ENCODE measurements at places on chromosomes 1 and 21. TPM values are rescaled to one million over a fixed set of nuclear protein-coding genes. Genes with fewer than 3 reads are reported as not detected.

Gene SLAMF1
- total RNA-seq = not detected

Gene PCP4
- not detected for total RNA-seq

Gene CCDC27
- total RNA-seq = not detected

Gene MEX3A
- total RNA-seq = 4.5 TPM

Gene PIK3R3
- total RNA-seq = 27.7 TPM

Gene PSRC1
- 3.6 TPM for total RNA-seq

Gene BRINP3
- 0.08 TPM for total RNA-seq

Gene UBL4B
- total RNA-seq = not detected

Gene TMEM61
- total RNA-seq = not detected

Gene A3GALT2
- 0.32 TPM for total RNA-seq

Gene TMEM82
- total RNA-seq = not detected

Gene PRR9
- total RNA-seq = not detected

Gene SYPL2
- total RNA-seq = 14.7 TPM

Gene DENND2D
- 1.0 TPM for total RNA-seq

Gene MYOG
- 1,586 TPM for total RNA-seq

Gene ZYG11A
- total RNA-seq = 0.10 TPM

Gene TRIM17
- not detected for total RNA-seq

Gene FAM177B
- total RNA-seq = not detected

Gene C1orf116
- total RNA-seq = not detected

Gene MAGI3
- 6.6 TPM for total RNA-seq

Gene UTS2
- not detected for total RNA-seq

Gene SERTAD4
- not detected for total RNA-seq

Gene ETNK2
- 0.32 TPM for total RNA-seq

Gene NUDT4B
- total RNA-seq = 64.9 TPM

Gene PYHIN1
- total RNA-seq = not detected

Gene ZSWIM5
- total RNA-seq = not detected

Gene PTPN7
- not detected for total RNA-seq

Gene CLDN19
- total RNA-seq = not detected

Gene LYSMD1
- total RNA-seq = 23.9 TPM

Gene GUCA2B
- not detected for total RNA-seq

Gene OR2L13
- total RNA-seq = not detected

Gene SLC16A4
- total RNA-seq = 38.2 TPM

Gene TNFSF4
- total RNA-seq = 4.3 TPM

Gene VWA5B1
- total RNA-seq = not detected

Gene FCRLA
- 0.68 TPM for total RNA-seq

Gene DNAJC28
- 3.5 TPM for total RNA-seq

Gene OR2T11
- total RNA-seq = not detected

Gene TNFRSF18
- 0.47 TPM for total RNA-seq

Gene KRTAP26-1
- not detected for total RNA-seq

Gene OR2M3
- total RNA-seq = not detected

Gene SMCP
- not detected for total RNA-seq

Gene FALEC
- not detected for total RNA-seq
